ENCODE measurements at places on chromosomes 11 and 22.

DNA sequence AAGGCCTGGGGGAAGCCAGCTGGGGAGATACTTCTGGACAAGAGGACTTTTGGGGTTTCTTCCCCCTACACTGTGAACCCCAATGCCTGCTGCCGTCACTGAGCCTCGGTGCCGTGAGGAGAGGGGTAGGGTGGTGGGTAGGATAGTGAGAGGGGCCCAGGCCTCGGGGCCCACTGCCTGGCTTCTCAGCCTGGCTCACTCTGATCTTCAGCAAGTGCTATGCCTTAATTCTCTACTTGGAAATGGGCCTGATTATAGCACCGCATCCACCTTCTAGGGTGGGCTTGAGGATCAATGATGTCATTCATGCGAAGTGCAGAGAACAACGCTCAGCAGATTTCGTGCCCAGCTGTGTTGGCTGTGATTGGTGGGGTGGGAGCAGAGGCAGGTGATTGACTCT is 76.7 kb upstream of the NECTIN1 start:
- DNase-seq: no peak

DNA sequence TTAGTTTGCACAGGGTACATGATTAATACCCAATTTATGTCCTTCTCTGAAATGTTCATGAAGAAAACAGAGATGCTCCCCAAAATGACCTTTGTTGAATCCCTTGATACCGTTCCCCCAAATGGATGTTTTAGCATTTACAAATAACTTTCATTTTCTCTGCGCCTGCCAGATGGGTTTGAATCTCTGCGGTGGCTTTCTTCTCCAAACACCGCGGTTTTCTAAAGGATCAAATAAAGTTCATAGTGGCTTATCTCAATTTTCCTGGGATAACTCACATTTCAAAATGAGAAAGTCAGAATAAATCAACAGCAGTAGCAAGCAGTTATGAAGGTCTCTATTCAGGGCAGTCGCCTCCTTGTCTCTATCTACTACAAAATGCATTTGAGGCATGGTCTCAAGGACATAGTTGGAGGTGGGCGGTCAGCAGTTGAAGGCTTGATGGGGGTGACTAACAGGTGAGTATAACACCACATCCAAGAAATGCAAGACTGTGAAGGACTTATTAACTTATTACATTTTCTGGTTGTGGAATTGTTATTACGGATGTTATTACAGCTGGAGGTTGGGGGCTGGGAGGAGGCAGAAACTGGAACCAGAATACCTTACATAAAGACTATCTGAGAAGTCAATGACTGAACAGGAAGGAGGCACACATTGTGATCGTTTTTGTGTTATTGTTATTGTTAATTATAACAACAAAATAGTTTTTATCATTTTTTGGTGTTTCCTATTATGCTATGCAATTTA is 1513.3 kb downstream of the FAM181B start:
- DNase-seq: no peak

DNA sequence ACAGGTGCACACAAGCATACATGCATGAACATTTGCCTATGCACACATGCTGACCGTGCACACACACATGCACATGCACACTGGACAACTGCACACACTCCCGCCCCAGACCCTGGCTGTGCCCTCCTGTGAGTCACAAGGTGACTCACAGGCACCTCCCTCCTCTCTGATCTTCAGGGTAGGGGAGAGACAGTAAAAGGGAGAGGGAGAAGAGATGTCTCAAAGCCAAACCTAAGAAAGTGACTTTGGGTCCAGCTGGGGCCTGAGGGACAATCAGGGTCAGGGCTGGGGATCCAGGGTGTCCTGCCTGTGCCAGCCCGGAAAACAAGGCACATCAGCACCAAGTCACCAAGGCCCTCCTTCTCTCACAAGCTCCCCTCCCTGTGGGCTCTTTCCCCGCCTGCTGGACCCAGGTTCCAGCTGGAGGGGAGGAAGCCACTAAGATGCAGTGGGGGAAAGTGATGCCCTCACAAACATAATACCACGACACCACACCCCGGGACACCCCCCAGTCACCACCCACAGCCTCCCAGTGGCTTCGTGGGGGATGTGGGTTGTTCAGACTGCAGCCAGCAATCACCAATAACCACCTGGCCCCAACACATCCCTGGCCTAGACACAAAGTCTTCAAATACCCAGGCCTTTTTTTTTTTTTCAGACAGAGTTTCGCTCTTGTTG is 39.3 kb downstream of the PDGFB start:
- peak; percentile 59 for DNase-seq

DNA sequence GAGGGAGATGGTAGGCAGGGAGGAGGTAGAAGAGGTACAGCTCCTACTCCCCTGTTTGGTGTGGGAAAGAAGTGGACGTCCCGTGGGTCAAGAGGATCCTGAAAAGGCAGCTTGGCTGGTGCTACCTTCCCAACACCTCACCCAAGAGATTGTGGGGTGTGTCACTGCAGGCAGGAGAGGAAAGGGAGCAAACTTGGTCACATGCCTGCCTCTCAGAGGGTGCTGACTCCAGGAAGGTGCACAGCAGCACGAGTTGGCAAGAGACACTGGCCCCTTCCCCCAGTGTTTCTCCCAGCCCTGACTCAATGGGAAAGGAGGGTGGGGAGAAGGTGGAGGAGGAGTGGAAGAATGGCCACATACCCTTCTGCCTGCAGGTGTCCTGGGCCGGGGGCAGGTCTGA is 99.6 kb downstream of the CSNK2A3 start:
- DNase-seq: no peak

DNA sequence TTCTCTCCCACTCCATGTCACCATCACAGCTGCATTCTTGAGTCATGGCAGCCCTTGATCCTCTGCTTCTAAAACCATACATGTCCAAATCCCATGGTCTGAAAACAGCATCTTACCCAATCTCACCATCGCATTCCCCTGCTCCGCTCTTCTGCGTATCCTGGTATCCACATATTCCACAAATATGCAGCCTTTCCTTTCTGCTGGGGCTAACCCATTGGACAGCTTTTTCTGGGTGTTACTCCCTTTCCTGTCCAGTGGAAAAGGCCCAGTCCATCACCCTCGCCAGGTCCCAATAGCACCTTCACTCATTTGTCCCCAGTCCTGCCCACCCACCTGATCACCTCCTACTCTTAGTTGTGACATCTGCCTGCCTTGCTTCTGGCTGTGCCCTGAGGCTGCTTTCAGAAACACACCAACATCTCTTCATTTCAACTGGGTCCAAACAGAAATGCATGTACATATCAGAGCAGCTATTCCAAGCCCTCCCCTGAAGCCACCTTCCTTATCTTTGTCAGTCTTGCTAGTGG is 237.6 kb upstream of the TBCEL start:
- DNase-seq: no peak

GRCh38 chr11:93497596-93497995 is 45.6 kb downstream of the SMCO4 start:
- DNase-seq: no peak

DNA sequence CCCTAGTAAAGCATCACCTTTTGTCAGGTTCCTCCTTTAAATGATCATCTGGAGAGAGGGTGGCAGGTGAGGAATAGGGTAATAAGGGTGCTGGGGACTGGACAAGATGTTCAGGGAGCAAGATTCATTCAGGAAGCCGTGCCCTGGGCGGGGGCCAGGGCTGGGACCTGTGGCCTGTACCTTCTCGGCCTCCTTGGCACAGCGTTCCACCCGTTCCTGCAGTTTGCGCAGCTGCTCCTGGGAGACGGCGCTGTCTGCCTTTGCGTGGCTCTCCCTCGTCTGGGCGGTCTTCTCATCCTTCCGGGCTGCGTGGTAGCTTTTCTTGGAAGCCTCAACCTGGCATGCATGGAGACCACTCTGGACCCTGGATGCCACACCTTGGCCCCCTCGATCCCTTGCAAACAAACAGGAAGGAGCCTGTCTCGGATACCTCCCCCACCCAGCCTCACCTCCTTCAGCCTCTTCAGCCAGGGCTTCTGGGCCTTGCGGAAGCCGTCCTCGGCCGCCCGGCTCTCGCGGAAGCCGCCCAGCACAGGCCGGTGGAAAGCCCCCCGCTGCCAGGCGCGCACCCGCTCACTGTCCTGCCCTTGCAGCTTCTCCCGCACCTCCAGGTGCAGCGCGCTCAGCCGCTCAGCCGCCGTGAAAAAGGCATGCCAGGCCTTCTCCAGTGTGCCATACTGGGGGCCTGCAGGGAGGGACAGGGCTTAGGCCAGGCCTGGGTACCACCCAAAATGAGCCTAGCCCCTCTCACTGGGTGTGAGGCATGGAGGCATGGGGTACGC is 3.5 kb upstream of the ARFGAP2 start:
- no peak for DNase-seq

DNA sequence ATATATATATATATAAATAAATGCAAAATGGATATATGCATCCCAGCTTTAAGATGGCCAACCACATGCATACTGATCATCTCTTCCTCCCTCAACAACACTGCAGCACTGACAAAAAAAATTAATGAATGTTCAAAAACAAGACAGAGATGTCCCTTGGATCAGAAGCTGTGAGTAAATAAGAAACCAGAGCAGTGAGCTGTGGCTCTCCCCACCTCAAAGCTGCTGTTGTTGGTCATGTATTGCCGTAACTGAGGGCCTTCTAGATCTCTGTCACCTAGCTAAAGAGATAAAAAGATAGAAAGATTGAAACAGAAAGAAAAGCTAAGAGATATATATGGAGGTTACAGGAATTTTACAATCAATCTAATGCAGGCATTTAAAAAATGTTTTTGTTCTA is 15.5 kb upstream of the TMEM135 start:
- DNase-seq: no peak

DNA sequence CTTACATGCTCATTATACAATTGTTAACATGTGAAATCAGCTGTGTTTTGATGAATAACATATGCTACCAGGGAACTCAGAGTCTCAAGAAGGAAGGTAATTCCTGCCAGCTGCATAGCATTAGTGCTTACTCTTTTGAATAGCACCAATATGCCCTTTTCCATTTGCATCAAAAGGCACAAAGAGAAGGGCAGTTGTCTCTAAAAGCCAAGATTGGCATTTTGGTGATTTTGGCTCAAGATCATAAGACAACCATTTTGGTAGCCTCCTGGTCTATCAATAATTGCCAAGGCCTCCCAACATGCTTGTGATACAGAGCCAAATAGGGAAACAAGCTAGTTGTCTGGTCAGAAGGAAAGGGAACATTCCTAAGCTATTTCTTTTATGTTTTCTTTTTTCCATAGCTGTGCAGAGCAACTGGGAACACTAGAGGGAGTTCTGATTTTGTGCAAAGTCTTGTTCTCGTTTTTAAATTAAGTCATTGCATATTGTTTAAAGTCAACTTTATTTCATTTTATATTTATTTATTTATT is 416.7 kb upstream of the CHORDC1 start:
- no peak for DNase-seq

DNA sequence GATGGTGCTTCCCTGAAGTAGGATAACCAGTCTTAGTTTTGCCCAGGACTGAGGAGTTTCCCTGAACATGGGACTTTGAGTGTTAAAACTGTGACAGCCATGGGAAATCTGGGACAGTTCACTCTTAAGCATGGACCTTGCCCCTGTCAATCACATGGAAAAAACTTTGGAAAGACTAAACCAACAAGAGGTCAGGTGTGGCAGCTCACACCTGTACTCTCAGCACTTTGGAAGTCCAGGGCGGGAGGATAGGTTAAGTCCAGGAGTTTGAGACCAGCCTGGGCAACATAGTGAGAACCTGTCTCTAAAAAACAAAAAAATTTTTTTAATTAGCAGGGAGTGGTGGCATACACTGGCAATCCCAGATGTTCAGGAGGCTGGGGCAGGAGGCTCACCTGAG is 3.3 kb upstream of the AMBRA1 start:
- DNase-seq: no peak

DNA sequence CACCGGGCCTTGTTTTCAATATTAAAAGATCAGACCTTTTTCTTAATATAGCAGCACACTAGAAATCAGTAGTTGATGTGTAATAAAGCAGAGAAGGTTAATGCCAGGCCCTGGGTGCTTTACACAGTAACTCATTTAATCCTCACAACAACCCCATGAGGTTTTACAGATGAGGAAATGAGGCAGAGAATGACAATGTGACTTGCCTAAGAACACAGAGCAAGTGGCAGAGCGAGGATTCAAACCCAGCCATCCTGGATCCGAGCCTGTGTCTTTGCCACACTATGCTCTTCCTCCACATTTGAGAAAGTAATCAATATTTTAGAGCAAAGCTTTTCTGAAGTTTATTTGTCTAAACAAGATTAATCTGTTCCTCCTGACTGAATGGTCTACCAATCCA is 7.2 kb downstream of the JAML start:
- DNase-seq: no peak

DNA sequence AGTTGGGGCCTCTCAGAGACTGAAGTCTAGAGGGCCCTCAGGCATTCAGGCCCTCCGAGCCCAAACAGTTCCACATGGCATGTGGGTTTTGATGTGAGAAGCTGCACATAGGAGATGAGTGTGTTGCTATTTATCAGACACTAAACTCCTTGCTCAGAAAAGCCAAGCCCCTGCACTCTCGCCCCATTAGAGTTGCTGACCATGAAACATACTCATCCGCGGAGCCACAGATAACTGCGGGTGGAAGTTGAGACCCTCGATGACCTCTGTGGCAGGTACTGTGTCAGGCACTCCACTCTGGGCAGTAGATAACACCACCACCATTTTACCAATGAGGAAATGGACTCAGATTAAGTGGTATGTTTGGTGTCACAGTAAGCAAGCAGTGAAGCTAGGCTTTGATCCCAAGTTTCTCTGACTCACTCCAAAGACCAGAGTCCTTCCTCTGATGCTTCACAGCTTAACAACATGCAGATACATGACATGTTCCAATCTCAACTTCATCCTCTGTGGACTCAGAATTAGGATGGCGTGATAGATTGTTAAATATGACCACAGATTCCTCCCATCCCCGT is 202.1 kb downstream of the ADAMTS15 start:
- DNase-seq: no peak

DNA sequence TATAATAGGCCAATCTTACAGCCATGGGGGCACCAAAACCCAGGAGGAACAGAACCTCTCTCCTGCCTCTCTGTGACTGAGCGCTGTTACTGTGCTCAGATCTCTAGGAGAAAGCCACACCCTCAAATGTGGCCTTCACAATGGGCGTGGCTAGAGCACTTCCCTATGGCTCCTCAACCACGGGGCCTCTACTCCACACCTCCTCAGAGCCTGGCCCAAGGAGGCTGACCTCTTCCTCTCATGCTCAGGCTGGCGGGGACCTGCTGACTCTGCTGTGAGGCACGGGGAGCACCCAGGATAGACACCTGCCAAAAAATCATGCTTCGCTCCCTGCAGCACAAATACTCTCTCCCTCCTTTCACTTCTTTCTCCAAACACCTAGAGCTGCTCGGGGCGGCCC is 41.0 kb downstream of the C11orf58 start:
- DNase-seq: no peak

All from CD4-positive, alpha-beta T cell treated with Interleukin-1 beta for 1 hour (primary cell).